Activated naive CD8-positive, alpha-beta T cell treated with anti-CD3 and anti-CD28 coated beads, Interleukin-2, amount 10 ng/mL, durations not matched to agents 7 days and 5 days (primary cell): ENCODE measurements at places on chromosomes 6 and 20. TPM values are rescaled to one million over a fixed set of nuclear protein-coding genes. Genes with fewer than 3 reads are reported as not detected.

DNA sequence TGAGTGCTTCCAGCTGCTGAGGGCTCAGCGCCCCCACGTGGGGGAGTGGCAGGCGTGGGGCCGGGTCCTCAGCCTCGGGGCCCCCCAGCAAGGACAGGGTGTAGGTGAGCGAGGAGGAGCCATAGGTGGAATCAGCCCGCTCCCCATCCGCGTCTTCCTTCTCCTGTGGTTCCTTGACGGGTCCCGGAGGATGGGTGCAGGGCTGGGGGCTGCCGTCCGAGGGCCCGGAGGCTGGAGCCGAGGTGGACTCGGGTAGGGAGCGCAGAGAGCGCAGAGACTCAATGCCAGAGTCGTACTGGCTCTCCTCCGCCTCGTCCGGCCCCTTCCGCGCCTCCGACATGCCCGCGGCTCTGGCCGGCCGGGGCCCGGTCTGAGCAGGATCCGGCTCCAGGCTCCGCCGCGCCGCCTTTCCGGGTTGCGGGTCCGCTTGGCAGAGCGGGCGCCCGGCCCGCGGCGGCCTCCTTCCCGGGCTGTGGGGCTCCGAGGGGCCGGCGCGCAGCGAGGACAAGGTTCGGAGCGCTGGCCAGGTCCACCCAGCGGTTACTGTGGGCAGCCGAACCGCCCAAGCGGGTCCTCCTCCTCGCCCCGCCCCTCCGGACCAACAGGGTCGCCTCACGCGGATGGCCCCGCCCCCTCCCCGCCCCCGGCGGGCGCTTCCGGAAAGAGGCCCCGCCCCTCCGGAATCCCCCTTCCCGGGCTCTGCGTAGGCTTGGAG lies at the start of gene NFKBIE:
Gene NFKBIE (minus strand): TSS at position 545 of the 715 bp plus-strand sequence. CDS start 205 bp downstream, at position 340.
- DNase-seq, result peak; percentile 95

DNA sequence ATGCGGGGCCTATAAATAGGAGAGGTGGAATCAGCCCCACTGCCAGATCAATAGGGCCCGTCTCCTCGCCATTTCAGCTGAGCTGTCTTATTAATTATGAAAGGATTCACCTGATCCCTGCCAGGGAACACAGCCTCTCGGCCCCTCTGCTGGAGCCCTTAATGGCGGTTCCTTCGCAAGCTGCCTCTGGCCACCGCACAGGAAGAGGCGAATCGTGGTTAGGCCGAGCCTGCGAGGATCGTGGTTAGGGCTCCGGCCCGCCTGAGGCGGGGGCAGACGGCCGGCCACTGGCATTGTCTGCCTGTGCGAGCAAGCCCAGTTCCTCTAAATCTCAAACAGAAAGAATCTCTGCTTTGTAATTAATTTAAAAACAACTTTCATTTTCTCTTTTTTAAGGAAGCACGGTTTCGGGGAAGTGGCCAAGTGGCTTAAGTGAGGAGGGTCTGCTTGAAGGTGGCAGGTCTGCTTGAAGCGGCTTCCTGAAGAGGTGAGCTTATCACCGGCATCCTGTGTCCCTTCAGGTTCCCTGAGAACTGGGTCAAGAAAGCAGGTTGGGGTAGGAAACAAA lies 9.2 kb downstream of the NRN1 start:
- DNase-seq, result peak; percentile 67

- no peak for DNase-seq
Measured at GRCh38 chr6:118218156-118218555, 311.1 kb downstream of the SLC35F1 start.

GRCh38 chr6:100613656-100614055 lies 148.9 kb upstream of the SIM1 start:
- no peak for DNase-seq

DNA sequence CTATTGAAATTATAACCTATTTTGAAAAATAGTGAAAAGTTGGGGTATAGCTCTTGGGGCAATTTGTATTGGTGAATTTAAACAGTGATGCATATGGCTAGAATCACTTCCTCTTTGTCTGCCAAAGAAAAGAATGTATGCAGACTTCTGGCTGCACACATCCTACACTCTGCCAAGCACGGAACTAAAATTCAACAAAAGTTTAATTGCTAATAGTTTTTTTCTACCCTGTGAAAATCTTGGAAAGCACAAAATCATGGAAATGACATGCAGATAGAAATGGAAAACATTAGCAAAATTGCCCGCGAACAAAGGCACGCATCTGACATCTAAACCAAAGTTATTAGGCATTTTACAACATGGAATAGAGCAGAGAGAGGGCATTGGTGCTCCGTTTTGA lies 106.4 kb upstream of the PDE10A start:
- no peak for DNase-seq

DNA sequence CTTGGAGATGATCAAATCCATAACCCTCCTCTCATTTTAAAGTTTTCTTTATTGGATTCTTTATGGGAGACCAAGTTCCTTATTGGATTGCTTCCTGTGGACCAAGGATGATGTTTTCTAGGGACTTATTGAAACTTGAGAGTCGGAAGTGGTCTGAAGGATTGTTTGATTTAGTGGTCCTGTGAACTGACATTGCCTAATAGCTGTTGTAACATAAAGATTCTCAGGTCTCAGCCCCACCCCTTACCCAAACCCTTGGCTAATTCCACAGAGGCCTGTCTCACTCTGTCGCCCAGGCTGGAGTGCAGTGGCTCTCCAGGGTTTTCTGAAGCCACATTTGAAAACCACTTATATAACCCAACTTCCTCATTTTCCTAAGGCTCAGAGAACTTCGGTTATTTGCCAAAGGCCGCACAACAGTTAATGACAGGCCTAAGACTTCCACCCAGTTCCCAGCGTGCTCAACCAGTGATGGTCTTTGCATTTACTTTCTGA lies 77.0 kb downstream of the ATXN1 start:
- DNase-seq, result no peak

DNA sequence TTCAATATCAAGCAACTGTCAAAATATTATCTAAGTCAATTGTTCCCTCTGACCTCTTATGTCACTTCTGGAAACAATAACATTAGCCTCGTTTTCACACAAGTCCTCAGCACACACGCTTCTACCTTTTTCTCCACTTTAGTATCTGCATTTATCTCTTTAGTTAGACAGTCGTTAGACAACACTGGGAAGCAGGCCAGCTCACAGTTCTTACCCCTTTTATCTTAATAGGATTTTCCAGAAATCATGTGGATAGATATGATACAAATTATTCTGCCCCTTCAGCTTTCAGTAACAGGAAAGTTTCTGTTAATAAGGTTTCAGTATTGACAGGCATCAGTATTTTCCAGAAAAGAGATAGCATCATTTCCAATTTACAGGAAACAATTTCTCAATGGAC lies 25.9 kb upstream of the HAO1 start:
- DNase-seq, result no peak

The BMP7 gene
- not detected for total RNA-seq

- DNase-seq, result no peak
Measured at GRCh38 chr6:36248980-36249379, 20.9 kb upstream of the PNPLA1 start.

The WFDC13 gene
- not detected for total RNA-seq

GRCh38 chr6:13500264-13500663 lies 12.9 kb upstream of the GFOD1 start:
- DNase-seq, result no peak

DNA sequence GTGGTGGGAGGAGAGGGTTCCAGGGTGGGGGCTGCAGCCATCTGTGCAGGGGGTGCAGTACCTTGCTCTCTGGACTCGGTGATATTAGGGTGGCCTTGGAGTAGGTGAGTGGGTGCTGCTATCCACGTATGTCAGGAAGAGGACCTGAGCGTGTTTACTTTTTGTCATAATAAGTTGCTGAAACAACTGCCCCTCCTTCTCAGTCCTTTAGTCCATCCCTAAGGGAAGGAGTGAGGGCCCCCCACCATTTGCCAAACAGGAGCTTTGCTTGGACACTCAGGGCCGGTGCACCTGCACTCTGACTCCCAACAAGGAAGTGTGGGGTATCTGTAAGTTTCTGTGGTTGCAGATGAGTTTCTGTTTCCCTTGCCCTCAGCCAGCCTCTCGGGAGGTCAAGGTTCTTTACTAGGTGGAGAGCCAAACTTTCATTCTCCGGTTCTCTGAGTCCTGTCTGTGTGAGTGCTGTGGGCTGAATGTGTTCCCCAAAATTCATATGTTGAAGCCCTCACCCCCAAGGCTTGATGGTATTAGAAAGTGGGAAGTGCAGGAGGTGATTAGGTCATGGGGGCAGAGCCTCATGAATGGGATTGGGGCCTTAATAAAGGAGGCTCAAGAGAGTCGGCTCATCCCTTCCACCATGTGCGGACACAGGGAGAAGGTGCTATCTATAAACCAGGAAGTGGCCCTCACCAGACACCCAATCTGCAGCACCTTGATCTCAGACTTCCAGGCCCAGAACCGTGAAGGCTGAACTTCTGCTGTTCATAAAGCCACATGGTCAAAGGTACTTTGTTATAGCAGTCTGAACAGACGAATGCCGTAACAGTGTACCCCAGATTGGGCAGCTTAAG lies 19.6 kb upstream of the CCR6 start:
- no peak for DNase-seq

GRCh38 chr20:9408422-9409300 lies 105.7 kb upstream of the LAMP5 start:
- no peak for DNase-seq

DNA sequence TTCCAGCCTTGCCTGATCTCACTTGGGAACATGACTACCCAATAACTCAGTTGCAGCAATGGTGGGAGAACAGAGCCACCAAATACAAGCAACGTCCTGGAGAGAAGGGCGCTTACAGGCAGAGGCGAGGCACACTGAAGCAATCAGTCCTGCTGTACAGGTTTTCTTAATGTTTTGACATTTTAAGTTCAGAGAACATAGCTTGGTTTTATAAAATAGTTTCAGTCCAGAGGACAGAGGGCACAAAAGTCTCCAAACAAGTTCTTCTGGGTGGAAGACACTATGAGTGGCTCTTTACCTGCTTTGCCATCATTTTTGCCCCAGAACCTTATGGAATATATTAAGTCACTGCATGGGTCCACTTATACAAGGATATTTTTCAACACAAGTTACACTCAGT lies 103.4 kb upstream of the KCNG1 start:
- no peak for DNase-seq

The BCLAF1 gene
- 165 TPM for total RNA-seq

- DNase-seq, result no peak
Measured at GRCh38 chr6:53282741-53283140, 66.0 kb downstream of the ELOVL5 start.
